ENCODE measurements at places on chromosomes 12 and 14.

- peaks cover 6% of the 10 kb centered on the region for H3K4me1 ChIP-seq
- H3K4me3 ChIP-seq = no peak overlapping the region
- no peak for DNase-seq
- H3K27me3 ChIP-seq = no peaks in the 10 kb centered on the region
- no peak overlapping the region for H3K27ac ChIP-seq
Observed at GRCh38 chr14:74456684-74457564, 30.9 kb upstream of the SYNDIG1L start.

DNA sequence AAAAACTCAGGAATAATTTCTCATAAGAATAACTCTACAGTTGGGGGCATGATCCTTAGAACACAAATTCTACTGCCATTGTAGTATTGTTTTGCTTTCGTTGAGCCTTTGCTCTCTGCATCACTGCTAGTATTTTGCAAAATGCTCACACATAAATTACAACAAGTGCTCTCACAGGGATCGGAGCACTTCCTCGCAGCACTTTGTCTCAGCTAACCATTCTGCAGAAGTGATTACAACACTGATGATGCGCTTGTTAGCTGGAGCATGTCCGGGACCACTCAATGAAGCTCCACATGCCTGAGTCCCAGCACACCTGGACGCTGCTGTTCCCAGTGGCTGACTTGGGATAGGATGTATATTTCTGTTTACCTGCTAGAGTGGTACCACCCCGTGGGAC lies 31.6 kb downstream of the MOAP1 start:
- H3K27ac ChIP-seq = no peak overlapping the region
- no peaks in the 10 kb centered on the region for H3K36me3 ChIP-seq
- H3K4me3 ChIP-seq = no peak overlapping the region
- DNase-seq = no peak
- H3K27me3 ChIP-seq = no peaks in the 10 kb centered on the region

DNA sequence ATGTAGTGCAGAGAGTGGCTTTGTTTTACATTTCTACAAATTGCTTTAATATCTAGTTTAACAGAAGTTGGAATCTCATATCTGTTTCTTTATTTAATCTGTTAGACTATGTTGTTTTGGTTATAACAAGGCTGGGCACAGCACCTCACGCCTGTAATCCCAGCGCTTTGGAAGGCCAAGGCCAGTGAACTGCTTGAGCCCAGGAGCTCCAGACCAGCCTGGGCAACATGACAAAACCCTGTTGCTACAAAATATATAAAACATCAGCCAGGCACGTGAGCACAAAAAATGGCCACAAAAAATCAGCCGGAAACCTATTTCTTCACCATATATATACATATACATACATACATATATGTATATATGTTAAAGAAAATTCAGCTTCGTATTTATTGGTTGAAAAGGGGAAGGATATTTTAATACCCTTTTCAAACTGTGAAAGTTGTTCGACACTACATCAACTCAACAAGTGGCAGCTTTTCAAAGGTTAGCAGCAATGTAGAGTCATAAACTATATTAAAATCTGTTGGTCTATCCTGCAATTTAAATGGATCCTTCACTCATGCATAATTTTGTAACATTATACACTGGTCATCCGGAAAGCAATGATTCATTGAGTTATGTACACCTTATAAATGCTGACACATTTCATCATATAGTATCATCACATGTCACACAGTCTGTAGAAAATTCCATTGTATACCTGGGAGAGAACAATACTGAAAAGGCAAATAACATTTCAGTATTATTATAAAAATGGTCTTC lies 7.1 kb downstream of the NR2C1 start:
- peaks cover 34% of the 10 kb centered on the region for H3K36me3 ChIP-seq
- no peak overlapping the region for H3K27ac ChIP-seq
- no peaks in the 10 kb centered on the region for H3K4me1 ChIP-seq
- no peak for DNase-seq

DNA sequence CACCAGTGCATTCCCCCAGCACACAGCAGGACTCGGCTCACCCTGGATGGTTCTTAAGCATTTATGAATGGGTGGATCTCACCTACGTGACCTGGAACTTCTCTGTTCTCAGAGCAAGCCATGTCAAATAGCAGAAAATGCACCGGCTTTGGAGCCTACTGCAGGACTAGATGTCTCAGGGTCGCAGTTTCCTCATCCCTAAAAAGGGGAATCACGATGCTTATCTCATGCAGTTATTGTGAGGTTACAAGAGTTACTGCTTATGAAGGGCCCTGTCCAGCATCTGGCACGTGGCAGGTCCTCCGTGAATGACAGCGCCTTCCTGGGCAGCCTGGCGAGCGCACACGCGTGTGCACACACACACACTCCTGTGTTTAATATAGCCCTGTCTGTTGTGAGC lies 128.5 kb downstream of the ETV6 start:
- H3K36me3 ChIP-seq = no peaks in the 10 kb centered on the region
- no peaks in the 10 kb centered on the region for H3K27me3 ChIP-seq
- H3K4me1 ChIP-seq = no peaks in the 10 kb centered on the region
- no peak overlapping the region for H3K4me3 ChIP-seq

DNA sequence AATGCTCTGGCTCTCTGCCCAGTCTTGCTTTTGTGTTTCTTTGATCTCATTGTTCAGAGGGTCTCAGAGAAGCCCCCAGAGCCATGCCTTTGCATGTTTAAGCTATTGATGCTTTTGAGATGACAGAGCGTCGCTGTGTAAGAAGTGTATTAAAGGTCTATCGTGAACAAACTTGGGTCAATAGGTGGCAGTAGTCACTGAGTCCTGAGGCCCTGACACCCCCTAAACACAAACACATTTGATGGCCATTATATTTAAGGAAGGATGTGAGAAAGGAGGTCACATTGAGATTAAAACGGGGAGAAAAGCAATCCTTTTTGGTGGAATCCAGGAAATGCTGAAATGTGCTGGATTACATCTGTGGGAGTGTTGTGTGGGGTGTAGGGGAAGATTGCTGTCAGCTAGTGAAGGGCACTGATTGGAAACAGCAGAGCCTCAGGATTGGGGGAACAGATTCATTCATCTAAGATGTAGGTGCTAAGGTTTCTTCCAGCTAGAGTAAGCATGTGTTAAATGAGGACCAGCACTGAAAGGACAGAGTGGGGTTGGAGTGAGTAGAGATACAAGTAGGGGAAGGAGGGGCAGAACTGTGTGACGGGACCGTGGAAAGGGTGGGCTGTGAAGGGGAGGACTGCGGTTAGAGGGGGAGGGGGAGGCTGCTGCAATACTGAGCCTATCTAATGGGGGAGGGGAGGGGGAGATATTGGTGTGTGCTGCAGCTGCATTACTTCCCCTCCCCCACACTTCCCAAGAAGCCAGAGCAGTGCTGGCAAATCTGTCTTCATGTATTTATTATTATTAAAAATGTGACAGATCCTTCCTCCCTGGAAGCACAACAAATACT lies 12.7 kb downstream of the NGDN start:
- no peaks in the 10 kb centered on the region for H3K27me3 ChIP-seq
- no peak overlapping the region for H3K4me3 ChIP-seq
- no peaks in the 10 kb centered on the region for H3K4me1 ChIP-seq
- DNase-seq = no peak

DNA sequence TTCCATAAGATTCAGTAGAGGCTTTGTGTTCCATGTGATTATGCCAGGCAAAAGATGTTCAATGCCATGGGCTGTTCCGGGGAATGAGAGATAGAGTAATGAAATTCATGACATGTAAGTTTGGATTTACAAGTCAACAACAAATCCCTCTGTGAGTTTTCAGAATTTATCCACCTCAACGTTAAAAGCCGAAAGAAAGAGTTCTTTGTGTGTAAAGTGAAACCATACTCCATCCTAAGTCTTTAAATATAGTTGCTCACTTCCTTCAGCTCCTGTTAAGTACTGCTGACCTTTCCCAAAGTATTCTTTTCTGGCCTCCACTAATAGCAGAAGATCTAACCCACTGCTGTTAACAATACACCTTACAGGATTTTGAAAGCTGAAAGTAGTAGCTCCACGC lies 190.0 kb downstream of the TMX1 start:
- peak overlapping the region; percentile 42 for H3K27ac ChIP-seq
- no peaks in the 10 kb centered on the region for H3K36me3 ChIP-seq
- DNase-seq = no peak
- no peak overlapping the region for H3K4me3 ChIP-seq
- H3K4me1 ChIP-seq = peaks cover 9% of the 10 kb centered on the region

- H3K4me3 ChIP-seq = no peak overlapping the region
- DNase-seq = no peak
- H3K4me1 ChIP-seq = no peaks in the 10 kb centered on the region
Observed at GRCh38 chr12:130300090-130300489, 37.6 kb upstream of the PIWIL1 start.

- no peak for DNase-seq
- no peaks in the 10 kb centered on the region for H3K27me3 ChIP-seq
- H3K27ac ChIP-seq = no peak overlapping the region
- no peak overlapping the region for H3K4me3 ChIP-seq
- peaks cover 19% of the 10 kb centered on the region for H3K4me1 ChIP-seq
- H3K36me3 ChIP-seq = no peaks in the 10 kb centered on the region
Observed at GRCh38 chr12:27246774-27247173, 2.7 kb downstream of the STK38L start.

GRCh38 chr12:29750131-29750927 lies 33.4 kb downstream of the TMTC1 start:
- H3K27ac ChIP-seq = no peak overlapping the region
- no peak for DNase-seq
- H3K27me3 ChIP-seq = no peaks in the 10 kb centered on the region
- peaks cover 7% of the 10 kb centered on the region for H3K4me1 ChIP-seq
- peaks cover 6% of the 10 kb centered on the region for H3K36me3 ChIP-seq

GRCh38 chr14:64444984-64445845 lies 20.1 kb upstream of the AKAP5 start:
- no peak overlapping the region for H3K27ac ChIP-seq
- DNase-seq = no peak
- peaks cover 66% of the 10 kb centered on the region for H3K36me3 ChIP-seq
- no peak overlapping the region for H3K4me3 ChIP-seq

DNA sequence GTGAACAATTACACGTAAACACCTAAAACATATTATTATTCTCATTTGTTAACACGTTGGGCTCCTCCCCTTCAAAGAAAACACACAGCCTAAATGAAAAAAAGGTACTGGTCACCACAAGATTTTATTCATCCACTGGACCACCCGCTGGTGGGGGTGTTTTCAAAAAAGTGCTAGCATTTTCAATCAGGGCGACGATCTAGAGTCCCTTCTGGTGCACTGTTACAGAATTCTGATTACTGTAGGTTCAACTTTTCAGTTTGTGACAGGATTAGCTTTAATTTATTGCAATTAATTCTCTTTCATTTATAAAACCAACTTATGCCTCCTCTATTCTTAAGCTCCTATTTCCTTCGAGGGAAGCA lies 443 bp downstream of the MAGOHB start:
- peak overlapping the region; percentile 91 for H3K27ac ChIP-seq
- H3K4me3 ChIP-seq = peak overlapping the region; percentile 68
- DNase-seq = no peak
- H3K27me3 ChIP-seq = no peaks in the 10 kb centered on the region
- peaks cover 27% of the 10 kb centered on the region for H3K4me1 ChIP-seq

- H3K4me1 ChIP-seq = no peaks in the 10 kb centered on the region
- H3K27ac ChIP-seq = no peak overlapping the region
- no peaks in the 10 kb centered on the region for H3K36me3 ChIP-seq
- DNase-seq = no peak
- H3K27me3 ChIP-seq = no peaks in the 10 kb centered on the region
Observed at GRCh38 chr12:114774197-114774596, 90.2 kb upstream of the TBX3 start.

DNA sequence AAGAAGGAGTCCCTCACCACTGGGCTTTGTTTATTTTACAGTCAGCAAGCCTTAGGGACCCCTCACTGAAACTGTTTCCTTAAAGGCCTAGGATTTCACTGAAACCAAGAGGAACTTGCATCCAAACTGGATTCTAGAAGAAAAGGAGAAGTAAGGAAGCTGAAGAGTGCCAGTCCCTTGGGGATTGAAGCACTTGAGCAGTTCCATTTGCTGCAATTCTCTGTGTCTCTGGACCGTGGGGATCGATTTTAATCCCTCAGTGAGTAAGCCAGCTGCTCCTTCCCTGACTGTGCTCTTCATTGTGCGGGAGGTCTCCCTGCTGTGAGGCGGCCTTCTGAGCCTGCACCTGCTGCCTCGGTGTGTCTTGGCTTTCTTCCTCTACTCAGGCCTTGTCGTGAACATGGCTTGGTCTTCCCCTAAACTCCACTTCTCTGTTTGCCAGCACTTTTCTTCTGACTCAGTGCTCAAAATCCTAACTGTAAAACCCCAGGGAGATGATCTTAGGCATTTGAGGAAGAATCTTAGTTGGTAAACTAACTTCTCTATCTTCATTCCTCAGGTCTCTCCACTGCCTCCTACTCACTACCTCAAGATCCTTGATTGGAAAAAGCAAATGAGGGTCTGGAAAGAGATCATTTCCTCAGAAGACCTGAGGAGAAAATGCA lies 132.6 kb downstream of the SLC38A6 start:
- no peak overlapping the region for H3K4me3 ChIP-seq
- no peak for DNase-seq

GRCh38 chr12:4829161-4829792 lies 80.4 kb upstream of the KCNA1 start:
- no peak overlapping the region for H3K27ac ChIP-seq
- H3K4me1 ChIP-seq = no peaks in the 10 kb centered on the region
- peaks cover 31% of the 10 kb centered on the region for H3K27me3 ChIP-seq
- H3K36me3 ChIP-seq = no peaks in the 10 kb centered on the region
- H3K4me3 ChIP-seq = no peak overlapping the region
